ENCODE measurements at places on chromosomes 1 and 21. TPM values are rescaled to one million over a fixed set of nuclear protein-coding genes. Genes with fewer than 3 reads are reported as not detected.

The F13B gene
- not detected for polyA plus RNA-seq

The MANEAL gene
- polyA plus RNA-seq = 0.66 TPM

The NHLH1 gene
- 0.06 TPM for polyA plus RNA-seq

The LHX8 gene
- polyA plus RNA-seq = not detected

The CRYBG2 gene
- 0.03 TPM for polyA plus RNA-seq

The CRNN gene
- polyA plus RNA-seq = not detected

The DDOST gene
- polyA plus RNA-seq = 222 TPM

The GLMP gene
- 11.9 TPM for polyA plus RNA-seq

DNA sequence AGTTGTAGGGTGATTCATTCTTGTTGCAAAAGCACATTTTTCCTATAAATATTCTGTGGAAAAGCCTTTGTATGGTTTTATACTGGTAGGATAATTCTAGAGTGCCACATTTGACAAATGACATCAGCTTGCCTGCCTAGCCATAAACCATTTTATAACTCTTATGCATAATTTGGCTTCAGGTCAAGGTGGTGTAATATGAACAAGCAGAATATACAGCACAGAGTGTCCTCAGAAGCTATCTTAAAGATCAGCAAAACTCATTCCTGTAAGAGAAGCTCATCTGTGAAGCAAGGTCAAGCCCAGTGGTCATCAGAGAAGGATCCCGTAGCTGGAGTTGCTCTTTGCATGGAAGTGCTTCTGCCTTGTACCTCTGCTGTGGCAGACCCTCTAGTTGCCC, 24.0 kb upstream of the C1orf21 start:
- no peaks in the 10 kb centered on the region for H3K4me1 ChIP-seq
- H3K36me3 ChIP-seq = no peaks in the 10 kb centered on the region
- H3K27me3 ChIP-seq = no peaks in the 10 kb centered on the region
- H3K27ac ChIP-seq = no peak overlapping the region
- H3K4me3 ChIP-seq = no peak overlapping the region
- no peak for DNase-seq

GRCh38 chr1:192801451-192801850, 7.4 kb upstream of the RGS2 start:
- no peak overlapping the region for H3K27ac ChIP-seq
- no peak for DNase-seq
- no peak overlapping the region for H3K4me3 ChIP-seq
- no peaks in the 10 kb centered on the region for H3K27me3 ChIP-seq
- H3K36me3 ChIP-seq = no peaks in the 10 kb centered on the region

GRCh38 chr1:205523891-205524793, 19.7 kb downstream of the CDK18 start:
- H3K36me3 ChIP-seq = no peaks in the 10 kb centered on the region
- peak; percentile 80 for DNase-seq
- no peak overlapping the region for H3K4me3 ChIP-seq
- H3K27me3 ChIP-seq = no peaks in the 10 kb centered on the region
- peaks cover 21% of the 10 kb centered on the region for H3K4me1 ChIP-seq

DNA sequence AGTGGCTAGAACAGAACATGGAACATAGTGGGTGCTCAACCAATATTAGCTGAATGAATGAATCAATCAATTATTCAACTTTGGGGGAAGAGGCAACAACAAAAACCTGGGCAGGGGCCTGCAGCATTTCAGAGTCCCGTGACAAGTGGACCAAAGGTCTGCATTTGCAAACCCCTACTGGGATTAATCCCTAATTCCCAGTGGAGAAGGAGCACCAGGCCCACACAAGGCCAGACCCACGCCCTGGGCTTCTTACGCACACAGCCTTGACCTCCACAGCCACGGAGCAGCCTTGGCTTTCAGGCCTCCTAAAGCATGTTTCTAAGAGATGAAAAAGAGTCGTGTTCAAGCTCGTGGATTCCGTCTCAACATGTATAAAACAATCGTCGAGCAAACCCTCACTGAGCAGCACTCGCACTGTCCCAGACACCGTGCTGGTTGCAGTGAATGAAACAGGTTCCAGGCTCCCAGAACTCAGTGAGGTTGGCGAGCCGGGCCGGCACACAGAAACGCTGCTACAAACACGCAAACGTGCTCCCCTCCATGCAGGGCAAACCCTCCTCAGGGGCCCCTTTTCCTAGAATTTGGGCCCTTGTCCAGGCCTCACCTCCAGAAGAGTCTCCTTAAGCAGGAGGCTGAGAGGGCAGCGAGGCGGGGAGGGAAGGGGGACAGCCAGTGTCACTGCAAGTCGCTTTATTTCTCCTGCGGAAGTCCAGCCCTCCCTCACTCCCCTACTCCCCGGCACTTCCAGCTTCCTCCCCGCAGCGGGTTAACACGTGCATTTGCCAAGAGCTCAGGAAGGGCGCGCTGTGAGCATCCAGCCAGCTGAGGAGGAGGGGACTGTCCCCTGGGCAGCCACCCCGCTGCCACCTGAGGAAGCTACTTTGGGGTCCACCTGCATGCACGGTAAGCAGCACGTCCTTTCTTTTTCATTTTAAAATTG, 556.4 kb downstream of the KIF26B start:
- H3K4me1 ChIP-seq = no peaks in the 10 kb centered on the region
- H3K27me3 ChIP-seq = peaks cover 4% of the 10 kb centered on the region
- no peaks in the 10 kb centered on the region for H3K36me3 ChIP-seq

- H3K36me3 ChIP-seq = no peaks in the 10 kb centered on the region
- DNase-seq = no peak
- H3K4me3 ChIP-seq = no peak overlapping the region
- no peaks in the 10 kb centered on the region for H3K27me3 ChIP-seq
- peaks cover 36% of the 10 kb centered on the region for H3K4me1 ChIP-seq
- H3K27ac ChIP-seq = no peak overlapping the region
Measured at GRCh38 chr1:21534674-21535378, 25.6 kb downstream of the ALPL start.

GRCh38 chr1:85224734-85225623, 24.2 kb upstream of the SYDE2 start:
- no peak overlapping the region for H3K4me3 ChIP-seq
- H3K36me3 ChIP-seq = no peaks in the 10 kb centered on the region
- H3K27me3 ChIP-seq = no peaks in the 10 kb centered on the region
- DNase-seq = peak; percentile 27

DNA sequence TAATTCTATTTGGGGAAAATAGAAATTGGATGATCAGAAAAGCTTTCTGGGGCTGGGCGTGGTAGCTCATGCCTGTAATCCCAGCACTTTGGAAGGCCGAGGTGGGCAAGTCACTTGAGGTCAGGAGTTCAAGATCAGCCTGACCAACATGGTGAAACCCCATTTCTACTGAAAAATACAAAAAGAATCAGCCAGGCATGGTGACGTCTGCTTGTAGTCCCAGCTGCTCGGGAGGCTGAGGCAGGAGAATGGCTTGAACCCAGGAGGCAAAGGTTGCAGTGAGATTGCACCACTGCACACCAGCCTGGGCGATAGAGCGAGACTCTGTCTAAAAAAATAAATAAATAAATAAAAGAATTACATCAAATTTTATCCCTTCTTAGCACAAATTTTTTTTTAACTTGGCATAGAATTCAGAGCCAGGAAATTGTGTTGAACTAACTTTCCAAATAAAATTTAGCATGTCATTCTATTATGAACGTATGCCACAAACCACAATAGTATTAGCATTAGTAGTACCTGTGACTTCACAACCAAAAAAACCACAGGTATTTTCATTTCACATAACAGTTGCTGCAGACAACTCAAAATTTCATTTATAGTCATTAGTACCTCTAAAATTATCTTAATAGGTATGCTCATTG, 4.5 kb upstream of the ANKRD13C start:
- H3K27me3 ChIP-seq = no peaks in the 10 kb centered on the region
- no peak for DNase-seq
- H3K4me3 ChIP-seq = no peak overlapping the region
- H3K4me1 ChIP-seq = peaks cover 10% of the 10 kb centered on the region

- no peak overlapping the region for H3K27ac ChIP-seq
- H3K27me3 ChIP-seq = no peaks in the 10 kb centered on the region
- no peak for DNase-seq
- H3K4me1 ChIP-seq = no peaks in the 10 kb centered on the region
- no peaks in the 10 kb centered on the region for H3K36me3 ChIP-seq
- H3K4me3 ChIP-seq = no peak overlapping the region
Measured at GRCh38 chr1:176863613-176864012, 300.9 kb downstream of the ASTN1 start.

- no peak overlapping the region for H3K27ac ChIP-seq
- no peaks in the 10 kb centered on the region for H3K27me3 ChIP-seq
- no peak overlapping the region for H3K4me3 ChIP-seq
- H3K4me1 ChIP-seq = peaks cover 28% of the 10 kb centered on the region
- no peak for DNase-seq
Measured at GRCh38 chr1:236808005-236808404, 12.9 kb downstream of the MTR start.

- H3K4me3 ChIP-seq = no peak overlapping the region
- no peak for DNase-seq
- peaks cover 66% of the 10 kb centered on the region for H3K27me3 ChIP-seq
- H3K27ac ChIP-seq = peak overlapping the region; percentile 32
- H3K4me1 ChIP-seq = no peaks in the 10 kb centered on the region
- H3K36me3 ChIP-seq = no peaks in the 10 kb centered on the region
Measured at GRCh38 chr1:234778221-234779159, 168.5 kb upstream of the IRF2BP2 start.

DNA sequence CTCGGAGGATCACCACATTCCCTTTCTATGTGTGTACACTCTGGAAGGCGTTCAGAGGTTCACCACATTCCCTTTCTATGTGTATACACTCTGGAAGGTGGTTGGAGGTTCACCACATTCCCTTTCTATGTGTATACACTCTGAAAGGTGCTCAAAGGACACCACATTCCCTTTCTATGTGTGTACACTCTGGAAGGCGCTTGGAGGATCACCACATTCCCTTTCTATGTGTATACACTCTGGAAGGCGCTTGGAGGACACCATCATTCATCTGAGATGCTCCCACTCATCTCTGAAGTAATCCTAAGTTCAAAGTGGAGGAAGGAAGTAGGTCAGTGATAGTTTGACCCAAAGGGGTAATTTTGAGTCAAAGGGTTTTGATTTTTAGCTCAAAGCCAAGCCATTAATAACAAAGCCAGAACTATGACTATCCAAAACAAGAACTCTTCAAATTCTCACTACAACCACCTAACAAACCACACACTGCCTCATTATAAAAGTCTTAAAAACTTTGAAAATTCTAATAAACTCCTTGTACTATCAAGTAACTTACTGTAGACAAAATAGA, 32.9 kb downstream of the NRIP1 start:
- H3K27me3 ChIP-seq = no peaks in the 10 kb centered on the region
- H3K4me1 ChIP-seq = no peaks in the 10 kb centered on the region
- H3K27ac ChIP-seq = no peak overlapping the region
- no peak overlapping the region for H3K4me3 ChIP-seq

DNA sequence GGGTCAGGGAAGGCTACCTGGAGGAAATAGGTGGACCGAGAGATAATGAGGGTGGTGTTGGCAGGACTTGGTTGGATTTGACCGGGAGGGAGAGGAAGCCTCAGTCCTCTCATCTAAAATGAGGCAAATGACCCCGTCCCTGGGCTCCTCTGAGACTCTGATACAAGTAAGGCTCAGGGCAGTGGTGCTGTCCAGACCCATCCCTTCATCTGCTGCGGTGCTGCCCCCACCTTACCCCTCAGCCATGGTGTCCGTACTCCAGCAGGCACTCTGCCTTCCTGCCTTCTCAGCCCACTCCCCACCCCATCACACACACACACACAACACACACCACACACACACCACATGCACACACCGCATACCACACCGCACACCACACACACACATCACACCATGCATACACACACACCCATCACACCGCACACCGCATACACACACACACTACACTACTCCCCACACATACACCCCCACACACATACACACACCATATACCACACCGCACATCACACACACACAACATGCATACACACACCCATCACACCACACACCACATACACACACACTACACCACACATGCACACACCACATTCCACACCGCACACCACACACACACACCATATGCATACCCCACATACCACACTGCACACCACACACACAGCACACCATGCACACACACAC, 29.4 kb upstream of the SLC26A9 start:
- H3K4me1 ChIP-seq = peaks cover 10% of the 10 kb centered on the region
- H3K27ac ChIP-seq = peak overlapping the region; percentile 60
- no peaks in the 10 kb centered on the region for H3K36me3 ChIP-seq
- no peaks in the 10 kb centered on the region for H3K27me3 ChIP-seq
- H3K4me3 ChIP-seq = no peak overlapping the region

- H3K27me3 ChIP-seq = no peaks in the 10 kb centered on the region
- DNase-seq = no peak
- no peaks in the 10 kb centered on the region for H3K36me3 ChIP-seq
- peak overlapping the region; percentile 44 for H3K27ac ChIP-seq
- no peak overlapping the region for H3K4me3 ChIP-seq
Measured at GRCh38 chr1:10676963-10677362, 119.5 kb downstream of the CASZ1 start.

- H3K36me3 ChIP-seq = no peaks in the 10 kb centered on the region
- no peaks in the 10 kb centered on the region for H3K4me1 ChIP-seq
- H3K4me3 ChIP-seq = no peak overlapping the region
Measured at GRCh38 chr1:58905628-58906221, 121.9 kb upstream of the JUN start.

GRCh38 chr1:221794079-221794670, 52.3 kb upstream of the DUSP10 start:
- H3K4me3 ChIP-seq = no peak overlapping the region
- no peaks in the 10 kb centered on the region for H3K4me1 ChIP-seq
- no peak overlapping the region for H3K27ac ChIP-seq
- H3K27me3 ChIP-seq = no peaks in the 10 kb centered on the region

DNA sequence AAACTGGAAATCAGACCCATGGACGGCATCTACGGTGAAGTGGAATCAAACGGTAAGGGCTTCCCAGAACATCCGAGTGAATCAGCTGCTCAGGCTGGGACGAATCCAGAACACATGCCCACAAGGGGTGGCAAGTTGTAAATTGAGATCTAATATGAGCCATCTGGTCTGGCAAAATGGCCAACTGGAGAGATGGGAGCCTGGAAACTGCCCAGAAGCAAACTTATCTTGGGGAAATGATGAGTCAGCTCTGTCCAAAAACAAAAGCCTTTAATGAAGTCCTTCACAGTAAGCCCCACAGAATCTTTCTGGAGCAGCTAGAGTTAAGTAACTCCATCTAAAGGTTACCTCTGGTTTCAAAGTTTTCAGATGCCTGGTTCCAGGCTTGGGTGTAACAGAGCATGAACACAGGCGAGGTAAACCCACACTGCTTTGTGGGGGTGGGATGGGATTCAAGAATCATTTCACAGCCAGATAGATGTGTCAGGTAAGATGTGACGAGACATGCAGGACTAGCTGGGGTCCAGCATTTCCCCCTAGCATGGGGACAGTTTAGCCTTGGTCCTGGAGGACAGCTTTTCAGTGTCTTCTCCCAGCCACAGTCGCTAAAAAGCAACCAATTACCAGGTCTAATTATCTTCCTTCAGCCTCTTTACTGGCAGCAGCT, 10.5 kb upstream of the SRP9 start:
- H3K4me1 ChIP-seq = peaks cover 92% of the 10 kb centered on the region
- H3K27ac ChIP-seq = peak overlapping the region; percentile 46
- no peak overlapping the region for H3K4me3 ChIP-seq
- no peaks in the 10 kb centered on the region for H3K36me3 ChIP-seq
- DNase-seq = no peak

- H3K27me3 ChIP-seq = peaks cover 48% of the 10 kb centered on the region
- no peak overlapping the region for H3K4me3 ChIP-seq
- H3K4me1 ChIP-seq = no peaks in the 10 kb centered on the region
- DNase-seq = no peak
Measured at GRCh38 chr1:29688471-29689365, 452.4 kb downstream of the PTPRU start.

All from heart right ventricle (tissue), 16 donors.